ENCODE measurements at places on chromosomes 6 and 20. TPM values are rescaled to one million over a fixed set of nuclear protein-coding genes. Genes with fewer than 3 reads are reported as not detected.
A peak's percentile ranks its signal among the peaks of the same experiment; 100 is the strongest.

- no peak for DNase-seq
Observed at GRCh38 chr6:37134036-37134395, 35.9 kb upstream of the PIM1 start.

The VPS52 gene
- total RNA-seq, result 24.9 TPM

- DNase-seq, result no peak
Observed at GRCh38 chr20:18822832-18823231, 9.2 kb downstream of the SCP2D1 start.

GRCh38 chr20:57220337-57221145 is 45.9 kb downstream of the BMP7 start:
- no peak for DNase-seq

- DNase-seq, result no peak
Observed at GRCh38 chr6:138287144-138287955, 69.1 kb upstream of the PBOV1 start.

DNA sequence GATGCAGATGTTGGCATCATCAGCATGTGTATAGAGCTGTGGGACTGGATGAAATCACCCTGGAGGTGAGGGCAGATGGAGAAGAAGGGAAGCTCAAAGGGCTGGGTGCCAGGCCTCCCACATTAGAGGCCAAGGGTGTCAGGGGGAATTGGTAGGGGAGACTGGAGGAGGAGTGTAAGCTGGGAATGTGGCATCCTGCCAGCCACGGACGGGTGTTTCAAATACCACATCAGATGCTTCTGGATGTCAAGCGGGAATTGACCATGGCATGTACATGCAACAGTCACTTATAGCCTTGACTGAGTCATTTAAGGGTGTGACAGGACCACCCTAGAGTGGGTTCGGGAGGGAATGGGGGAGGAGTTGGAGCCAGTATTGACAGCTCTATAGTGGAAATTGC is 9.6 kb downstream of the ERGIC3 start:
- DNase-seq, result no peak

The UNC93A gene
- not detected for total RNA-seq

The SCRT2 gene
- 1.6 TPM for total RNA-seq

GRCh38 chr6:165825256-165825815 is 162.3 kb upstream of the PDE10A start:
- no peak for DNase-seq

- peak; percentile 32 for DNase-seq
Observed at GRCh38 chr6:53066077-53066417, 843 bp downstream of the FBXO9 start.

DNA sequence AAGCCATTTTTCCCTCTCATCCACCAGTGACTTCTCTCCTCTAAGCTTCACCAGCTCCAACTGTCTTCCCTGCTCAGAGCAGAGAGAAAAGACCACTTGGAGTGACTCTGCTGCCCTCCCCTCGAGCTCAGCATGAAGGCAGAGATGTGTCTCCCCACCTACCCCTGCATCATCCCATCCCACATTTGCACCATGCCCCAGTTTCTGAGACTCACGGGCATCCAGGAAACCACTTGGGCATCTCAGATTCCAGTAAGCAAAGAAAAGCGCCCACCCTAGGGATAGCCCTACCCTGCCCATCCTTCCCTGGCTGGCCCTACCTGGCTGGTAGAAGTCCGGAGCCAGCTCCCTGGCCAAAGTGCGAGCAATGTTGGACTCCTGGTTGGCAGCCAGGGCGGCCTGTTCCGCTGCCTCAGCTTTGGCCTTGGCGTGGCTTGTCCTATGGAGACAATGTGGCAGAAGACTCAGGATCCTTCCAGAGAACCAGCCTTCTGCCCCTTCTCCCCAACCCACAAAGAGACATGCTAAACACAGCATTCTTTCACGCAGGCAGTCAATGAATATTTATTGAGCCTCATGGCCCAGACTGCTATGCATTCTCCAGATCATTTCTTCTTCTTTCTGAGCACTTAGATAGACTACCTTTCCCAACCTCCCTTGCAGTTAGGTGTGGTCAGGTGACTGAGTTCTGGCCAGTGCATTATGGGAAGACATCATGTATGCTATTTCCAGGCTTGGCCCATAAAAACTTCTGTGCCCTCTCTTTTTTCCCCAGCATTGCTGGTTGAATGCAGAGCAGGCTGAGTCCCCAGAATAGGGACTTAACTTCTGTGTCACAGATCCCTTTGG is 68.6 kb downstream of the JPH2 start:
- no peak for DNase-seq

The PRPH2 gene
- total RNA-seq, result 6.1 TPM

The DDO gene
- total RNA-seq, result 0.41 TPM

The C20orf144 gene
- 0.41 TPM for total RNA-seq

DNA sequence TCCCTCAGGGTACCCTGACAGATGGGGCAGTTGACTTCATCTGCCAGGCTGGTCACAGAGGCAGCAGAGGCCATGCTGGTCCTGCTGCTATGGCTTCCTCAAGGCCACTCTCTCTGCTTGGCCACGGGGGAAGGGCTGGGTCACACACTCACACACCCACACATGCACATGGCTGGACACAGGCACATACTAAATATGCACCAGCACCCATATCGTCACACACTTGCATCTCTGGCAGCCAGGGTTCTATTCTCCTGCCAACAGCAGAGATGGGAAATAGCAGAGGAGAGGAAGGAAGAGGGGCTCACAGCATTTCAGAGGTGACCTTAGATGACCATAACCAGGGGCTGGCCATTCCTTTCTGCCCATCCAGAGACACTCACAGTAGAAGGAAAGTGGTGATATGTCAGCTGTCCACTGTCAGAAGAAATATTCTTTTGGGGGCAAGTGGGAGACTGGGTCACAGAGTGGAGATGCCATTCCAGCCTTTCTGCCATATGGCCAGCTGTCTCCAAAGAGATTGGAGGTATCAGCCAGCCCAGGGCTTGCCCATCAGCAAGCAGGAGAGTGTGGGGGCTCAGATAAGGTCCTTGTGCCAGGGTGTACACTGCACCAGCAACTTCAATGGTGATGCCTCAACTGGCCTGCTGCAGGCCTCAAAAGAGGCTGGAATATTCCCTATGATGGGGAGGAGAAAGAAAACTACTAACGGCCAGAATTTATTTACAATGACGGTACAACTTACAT is at the start of gene TRIM10:
Gene TRIM10, minus strand, starts transcription at position 427 of the 747 bp plus-strand sequence. Its CDS starts 353 bp downstream, at position 74.
- DNase-seq, result no peak

All from frontal cortex (tissue), 4 donors.